ENCODE measurements at places on chromosomes 6 and 20.

DNA sequence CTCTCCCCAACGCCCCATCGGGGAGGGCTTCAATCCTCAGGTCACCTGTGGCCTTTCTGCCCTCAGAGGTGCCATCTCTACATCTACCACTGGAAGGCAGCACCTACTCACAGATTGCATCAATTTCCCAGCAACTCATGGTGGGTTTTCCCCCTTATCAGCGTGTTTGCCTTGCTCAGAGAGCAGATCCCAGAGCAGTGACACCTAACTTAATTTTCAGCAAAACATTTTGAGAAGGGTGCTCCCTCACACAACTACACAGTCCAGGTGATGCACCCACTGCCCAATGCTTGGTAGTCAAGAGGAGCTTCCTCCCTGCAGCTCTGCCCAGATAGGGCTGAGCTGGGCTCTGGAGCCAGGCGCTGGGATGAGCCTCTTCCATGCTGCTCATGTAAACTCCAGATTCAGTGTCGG, 48.2 kb downstream of the PLG start:
- no peak for DNase-seq

GRCh38 chr6:53335224-53335994, 13.3 kb downstream of the ELOVL5 start:
- DNase-seq = no peak

GRCh38 chr20:59421089-59421488, 120.7 kb downstream of the EDN3 start:
- no peak for DNase-seq

- no peak for DNase-seq
Measured at GRCh38 chr20:49724408-49725223, 10.9 kb upstream of the B4GALT5 start.

DNA sequence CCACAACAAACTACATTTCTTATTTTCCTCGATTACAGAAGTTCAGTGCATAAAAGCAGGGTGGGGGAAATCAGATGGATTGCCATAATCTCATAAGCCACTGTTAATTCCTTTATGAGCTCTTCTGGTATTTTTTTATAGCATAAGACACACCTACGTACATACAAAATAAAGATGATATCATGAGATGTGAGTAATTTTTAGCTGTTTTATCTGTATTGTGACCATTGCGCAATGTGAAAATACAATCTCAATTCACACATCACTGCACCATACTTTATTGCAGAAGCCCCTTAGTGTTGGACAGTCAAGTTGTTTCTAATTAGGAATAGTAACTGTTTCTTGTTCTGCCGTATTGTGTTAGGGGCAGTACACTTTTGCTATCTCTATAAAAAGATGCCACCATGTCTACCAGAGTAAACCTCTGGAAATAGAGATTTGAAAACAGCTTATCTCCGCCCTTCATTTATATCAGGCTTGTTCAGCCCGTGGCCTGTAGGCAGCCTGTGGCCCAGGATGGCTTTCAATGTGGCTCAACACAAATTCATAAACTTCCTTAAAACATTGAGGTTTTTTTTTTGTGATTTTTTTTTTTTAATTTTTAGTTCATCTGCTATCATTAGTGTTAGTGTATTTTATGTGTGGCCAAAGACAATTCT, 90.4 kb downstream of the FARS2 start:
- DNase-seq = no peak

GRCh38 chr20:44598423-44599305, 16.3 kb downstream of the PKIG start:
- no peak for DNase-seq

GRCh38 chr20:61599061-61599531, 347.0 kb downstream of the CDH4 start:
- DNase-seq = no peak

DNA sequence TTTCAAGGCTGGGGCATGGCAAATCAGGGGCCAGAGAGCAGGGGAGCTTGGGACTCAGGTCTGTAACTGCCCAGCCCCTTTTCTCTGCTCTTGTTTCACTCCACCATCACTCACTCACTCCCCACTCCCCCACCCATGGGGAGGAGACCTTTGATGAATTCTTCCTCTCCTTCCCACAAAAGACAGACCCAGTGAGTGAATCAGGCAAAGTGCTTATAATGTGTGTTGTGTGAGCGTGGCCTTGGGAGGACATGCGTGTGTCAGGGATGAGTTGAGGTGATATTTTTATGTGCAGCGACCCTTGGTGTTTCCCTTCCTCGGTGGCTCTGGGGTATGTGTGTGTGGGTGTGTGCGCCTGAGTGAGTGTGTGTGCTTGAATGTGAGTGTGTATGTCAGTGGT, 1.0 kb upstream of the CUL9 start:
- DNase-seq = no peak

DNA sequence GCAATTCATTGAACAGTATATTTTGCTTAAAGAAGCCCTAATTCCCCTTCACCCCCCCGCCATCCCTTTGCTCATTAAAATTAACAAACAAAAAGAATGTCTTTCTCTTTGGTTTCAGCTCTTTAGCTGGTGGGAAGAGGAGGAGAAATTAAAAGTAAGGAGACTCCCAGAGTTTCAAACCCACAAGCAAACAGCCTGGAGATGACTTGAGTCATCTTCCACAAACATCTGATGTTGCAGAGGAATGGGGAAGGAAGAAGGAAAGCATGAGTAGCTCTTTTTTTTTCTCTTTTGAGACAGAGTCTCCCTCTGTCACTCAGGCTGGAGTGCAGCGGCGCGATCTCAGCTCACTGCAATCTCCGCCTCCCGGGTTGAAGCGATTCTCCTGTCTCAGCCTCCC, 189.6 kb downstream of the ADAT2 start:
- no peak for DNase-seq

GRCh38 chr6:36679043-36679833, 724 bp downstream of the CDKN1A start:
- DNase-seq = no peak

- DNase-seq = no peak
Measured at GRCh38 chr6:109747221-109747620, 56.1 kb downstream of the FIG4 start.

DNA sequence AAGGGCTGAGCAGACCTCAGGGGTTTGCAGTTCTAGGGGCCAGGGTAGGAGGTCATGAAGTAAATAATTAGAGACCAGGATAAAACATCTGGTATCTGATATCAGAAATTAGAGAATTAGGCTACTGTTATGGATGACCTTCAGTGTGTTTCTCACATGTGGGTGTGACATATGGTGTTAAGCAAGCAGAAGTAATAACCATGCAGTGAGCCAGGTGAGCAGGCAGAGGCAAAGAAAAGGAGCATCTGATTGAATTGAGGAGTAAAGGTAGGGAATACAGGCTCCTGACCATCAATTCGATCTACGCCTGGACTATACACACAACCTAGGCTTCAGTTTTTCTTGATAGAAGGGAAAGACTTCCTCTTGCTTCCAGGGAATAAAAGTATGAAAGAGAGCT, 34.7 kb upstream of the MAP3K7 start:
- no peak for DNase-seq

DNA sequence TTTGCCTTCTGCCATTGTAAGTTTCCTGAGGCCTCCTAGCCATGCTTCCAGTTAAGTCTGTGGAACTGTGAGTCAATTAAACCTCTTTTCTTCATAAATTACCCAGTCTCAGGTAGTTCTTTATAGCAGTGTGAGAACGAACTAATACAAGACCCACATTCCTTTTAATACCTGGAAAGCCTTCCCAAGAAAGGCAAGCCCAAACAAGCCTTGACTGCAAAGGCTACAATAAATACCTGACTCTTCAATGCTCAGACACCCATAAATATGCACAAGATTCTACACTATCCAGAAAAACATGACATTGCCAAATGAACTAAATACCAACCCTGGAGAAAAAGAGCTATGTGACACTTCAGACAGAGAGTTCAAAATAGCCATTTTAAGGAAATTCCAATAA, 338.8 kb downstream of the HAO1 start:
- DNase-seq = no peak

GRCh38 chr6:105196076-105196475, 16.3 kb upstream of the POPDC3 start:
- no peak for DNase-seq

GRCh38 chr6:14767226-14767625, 478.6 kb upstream of the JARID2 start:
- DNase-seq = no peak

DNA sequence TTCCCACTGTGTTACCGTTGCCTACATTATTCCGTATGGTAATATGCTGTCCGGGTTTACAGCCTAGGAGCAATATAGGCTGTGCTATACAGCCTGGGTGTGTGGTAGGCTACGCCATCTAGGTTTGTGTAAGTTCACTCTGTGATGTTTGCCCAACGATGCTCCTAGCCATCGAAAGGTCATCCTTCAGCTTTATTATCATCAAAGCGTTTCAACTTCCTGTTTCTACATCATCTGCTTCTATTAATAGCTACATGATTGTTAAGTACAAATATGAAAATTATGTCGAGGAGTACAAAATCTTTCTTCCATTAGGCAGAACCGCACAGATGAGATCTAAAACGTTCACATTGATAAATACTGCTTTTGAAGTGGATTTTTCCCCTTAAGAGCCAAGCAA, 69.9 kb downstream of the PPP1R14C start:
- DNase-seq = no peak

- no peak for DNase-seq
Measured at GRCh38 chr6:143268439-143268838, 182.1 kb downstream of the ADAT2 start.

DNA sequence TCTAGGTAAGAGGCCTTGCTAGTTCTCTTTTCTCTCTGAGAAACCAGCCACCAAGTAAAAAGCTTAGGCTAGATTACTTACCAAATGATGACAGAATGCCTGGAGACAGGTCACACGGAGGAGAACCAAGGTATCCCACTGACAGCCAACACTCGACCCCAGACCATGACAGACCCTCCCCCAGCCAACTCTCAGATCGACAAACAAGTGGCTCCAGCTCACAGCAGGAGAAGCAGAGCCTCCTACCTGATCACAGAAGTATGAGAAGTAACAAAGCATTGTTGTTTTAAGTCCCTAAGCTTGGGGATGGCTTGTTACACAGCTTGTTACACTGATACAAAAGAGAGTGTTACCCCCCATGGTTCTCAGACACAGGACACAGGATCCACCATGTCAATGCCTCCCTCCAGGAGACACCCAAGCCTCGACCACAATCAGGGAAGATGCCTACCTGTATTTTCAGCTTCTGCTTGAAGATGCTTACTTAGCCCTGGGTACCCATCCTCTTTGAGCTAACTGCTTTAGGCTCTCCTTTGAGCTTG, 423.8 kb upstream of the JARID2 start:
- no peak for DNase-seq

DNA sequence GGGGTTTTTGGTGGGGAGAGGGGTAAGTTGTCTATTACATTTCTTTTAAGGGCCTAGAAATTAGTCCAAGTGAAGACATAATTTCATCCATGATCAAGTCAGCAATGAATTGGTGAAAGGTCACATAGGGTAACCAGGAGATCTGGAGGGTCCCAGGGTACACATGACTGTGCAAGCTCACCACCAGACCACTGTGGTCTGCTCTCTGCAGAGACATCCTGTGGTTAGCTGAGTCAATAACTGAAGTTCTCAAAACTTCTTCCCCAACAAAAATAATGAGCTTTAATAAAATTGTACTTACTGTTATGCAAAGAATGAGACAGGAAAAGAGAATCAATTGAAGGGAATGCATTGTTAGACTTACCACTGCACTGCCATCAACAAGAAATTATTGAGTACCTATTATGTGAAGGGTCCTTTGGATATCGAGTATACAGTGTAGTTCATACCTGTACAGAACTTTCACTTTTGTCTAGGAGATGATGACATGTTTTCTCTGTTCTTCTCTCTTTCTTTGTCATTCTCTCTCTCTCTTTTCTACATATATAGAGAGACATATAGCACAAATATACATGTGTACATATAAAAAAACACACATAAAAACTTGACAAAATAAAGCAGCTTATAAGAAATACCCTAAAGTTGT, 209.8 kb downstream of the GJA1 start:
- no peak for DNase-seq

DNA sequence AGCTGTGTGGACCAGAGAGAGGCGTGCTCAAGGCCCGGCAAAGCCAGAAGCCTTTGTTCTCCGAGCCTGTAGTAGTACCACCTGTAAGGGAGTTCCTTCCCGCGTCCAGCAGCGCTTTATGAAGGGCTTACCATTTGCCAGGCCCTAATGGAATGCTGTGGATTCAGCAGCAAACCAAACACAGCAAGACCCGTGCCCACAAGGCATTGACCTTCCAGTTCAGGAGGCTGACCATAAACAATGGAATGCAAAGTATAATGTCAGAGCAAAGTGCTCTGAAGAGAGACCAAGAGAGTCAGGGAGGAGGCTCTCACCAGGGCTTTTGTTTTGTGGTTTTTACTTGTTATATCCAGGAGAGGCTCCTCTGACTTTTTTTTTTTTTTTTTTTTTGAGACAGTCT, 209.8 kb downstream of the ZMYND8 start:
- DNase-seq = no peak

DNA sequence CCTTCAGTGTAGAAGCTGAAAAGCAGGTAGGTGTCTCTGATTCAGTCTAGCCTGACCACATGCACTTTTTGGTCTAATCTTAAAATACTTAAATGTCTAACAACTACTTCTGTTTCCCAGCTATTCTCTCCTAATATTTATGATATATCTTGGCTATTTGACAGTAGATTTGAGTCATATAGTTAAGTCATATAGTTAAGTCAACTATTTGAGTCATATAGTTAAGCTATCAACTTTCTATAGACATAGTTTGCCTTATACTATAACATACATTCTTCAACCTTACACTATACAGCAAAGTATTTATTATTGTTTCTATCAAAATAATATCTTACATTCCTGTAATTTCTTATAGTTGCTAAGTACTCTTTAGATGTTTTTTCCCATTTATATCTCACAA, 110.9 kb downstream of the GMDS start:
- no peak for DNase-seq

GRCh38 chr6:121951123-121951522, 448.3 kb upstream of the HSF2 start:
- DNase-seq = no peak

DNA sequence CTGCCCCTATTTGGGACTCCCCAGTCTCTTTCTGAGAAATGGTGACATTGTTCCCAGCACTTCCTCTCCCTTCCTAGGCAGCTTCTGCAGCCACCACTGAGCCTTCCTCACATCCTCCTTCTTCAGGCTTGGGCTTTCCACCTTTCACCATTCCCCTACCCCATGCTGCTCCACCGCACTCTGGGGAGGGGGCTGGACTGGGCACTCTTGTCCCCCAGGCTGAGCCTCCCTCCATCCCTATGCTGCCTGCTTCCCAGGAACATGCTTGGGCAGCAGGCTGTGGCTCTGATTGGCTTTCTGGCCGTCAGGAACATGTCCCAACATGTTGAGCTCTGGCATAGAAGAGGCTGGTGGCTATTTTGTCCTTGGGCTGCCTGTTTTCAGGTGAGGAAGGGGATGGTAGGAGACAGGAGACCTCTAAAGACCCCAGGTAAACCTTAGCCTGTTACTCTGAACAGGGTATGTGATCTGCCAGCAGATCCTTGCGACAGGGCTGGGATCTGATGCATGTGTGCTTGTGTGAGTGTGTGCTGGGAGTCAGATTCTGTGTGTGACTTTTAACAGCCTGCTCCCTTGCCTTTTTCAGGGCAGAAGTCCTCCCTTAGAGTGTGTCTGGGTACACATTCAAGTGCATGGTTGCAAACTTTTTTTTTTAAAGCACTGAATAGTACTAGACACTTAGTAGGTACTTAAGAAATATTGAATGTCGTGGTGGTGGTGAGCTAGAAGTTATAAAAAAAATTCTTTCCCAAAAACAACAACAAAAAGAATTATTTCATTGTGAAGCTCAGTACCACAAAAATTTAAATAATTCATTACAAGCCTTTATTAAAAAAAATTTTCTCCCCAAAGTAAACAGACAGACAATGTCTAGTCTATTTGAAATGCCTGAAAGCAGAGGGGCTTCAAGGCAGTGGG, 2.1 kb upstream of the CDKN1A start:
- no peak for DNase-seq
